ENCODE measurements at places on chromosomes 1 and 21.

DNA sequence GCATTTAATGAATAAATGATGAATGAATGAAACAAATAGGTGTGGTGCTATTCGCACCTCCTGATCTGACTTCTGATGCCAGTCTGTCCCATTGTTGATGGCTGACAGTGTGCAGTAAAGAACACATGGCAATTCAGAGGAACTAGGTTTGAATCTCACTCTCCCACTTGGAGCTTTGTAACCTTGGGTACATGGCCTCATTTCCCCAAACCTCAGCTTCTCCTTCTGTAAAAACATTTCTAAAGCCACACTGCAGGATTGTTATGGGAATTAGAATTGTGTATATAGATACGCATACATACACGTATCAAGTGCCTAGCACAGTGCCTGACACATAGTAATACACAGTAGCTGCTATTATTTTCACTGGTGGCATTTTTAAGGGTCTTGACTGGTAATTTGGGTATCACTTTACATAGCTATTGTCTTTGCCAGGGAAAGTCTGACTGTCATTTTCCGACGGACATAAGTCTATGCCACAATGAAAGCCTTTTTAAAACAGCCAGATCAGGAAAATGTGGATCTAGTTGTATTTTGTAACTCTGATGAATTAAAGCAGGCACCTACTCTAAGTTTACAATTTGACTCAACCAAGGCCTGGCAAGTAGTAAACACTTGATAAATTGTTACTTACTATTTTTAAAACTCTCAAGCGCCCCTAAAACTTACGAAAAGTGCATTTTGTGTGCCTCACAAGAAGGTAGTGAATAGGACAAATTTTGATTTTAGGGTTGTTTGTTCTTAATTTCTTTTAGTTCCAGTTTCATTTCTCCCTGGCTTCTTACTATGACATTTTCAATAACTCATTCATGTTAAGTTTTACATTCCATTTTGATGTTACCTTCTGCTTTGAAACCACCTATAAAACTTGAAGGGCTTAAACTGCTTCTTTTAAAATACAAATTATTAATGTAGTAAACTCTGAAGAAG is 164.4 kb downstream of the SDCCAG8 start:
- DNase-seq, result no peak

GRCh38 chr1:101325144-101325543 is 88.3 kb downstream of the S1PR1 start:
- DNase-seq, result no peak

DNA sequence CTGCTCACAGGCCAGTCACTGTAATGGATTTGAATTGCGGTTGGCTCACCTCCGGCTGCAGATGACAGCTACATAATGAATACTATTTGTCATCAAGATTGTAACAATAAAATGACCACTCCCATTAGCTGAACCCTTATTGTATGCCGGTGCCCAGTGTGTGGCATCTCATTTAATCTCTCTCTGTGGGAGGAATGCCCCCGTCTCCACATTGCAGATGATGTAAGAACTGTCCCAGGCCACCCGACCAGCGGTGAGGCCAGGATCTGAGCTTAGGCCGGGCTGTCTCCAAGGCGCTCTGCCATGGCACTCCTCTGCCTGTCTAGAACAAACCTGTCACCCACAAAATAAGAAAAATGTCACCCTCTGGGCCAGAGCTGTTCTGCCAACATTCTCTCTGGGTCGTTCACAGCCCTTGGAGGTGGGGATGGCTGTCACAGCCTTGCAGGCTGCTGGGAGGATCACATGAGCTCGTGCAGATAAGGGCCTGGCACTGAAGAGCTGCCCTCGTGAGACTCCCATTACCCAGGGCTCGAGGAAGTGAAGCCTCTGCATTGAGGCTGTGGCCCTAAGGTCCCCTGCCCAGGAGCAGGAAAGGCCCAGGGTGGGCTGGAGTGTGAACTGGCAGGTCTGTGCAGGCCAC is 52.7 kb downstream of the ECE1 start:
- no peak for DNase-seq

- no peak for DNase-seq
Measured at GRCh38 chr1:230515451-230516145, 89.5 kb upstream of the PGBD5 start.

- no peak for DNase-seq
Measured at GRCh38 chr1:56931686-56932085, 34.1 kb downstream of the C8B start.

- DNase-seq, result no peak
Measured at GRCh38 chr1:162663589-162664106, 31.4 kb downstream of the DDR2 start.

DNA sequence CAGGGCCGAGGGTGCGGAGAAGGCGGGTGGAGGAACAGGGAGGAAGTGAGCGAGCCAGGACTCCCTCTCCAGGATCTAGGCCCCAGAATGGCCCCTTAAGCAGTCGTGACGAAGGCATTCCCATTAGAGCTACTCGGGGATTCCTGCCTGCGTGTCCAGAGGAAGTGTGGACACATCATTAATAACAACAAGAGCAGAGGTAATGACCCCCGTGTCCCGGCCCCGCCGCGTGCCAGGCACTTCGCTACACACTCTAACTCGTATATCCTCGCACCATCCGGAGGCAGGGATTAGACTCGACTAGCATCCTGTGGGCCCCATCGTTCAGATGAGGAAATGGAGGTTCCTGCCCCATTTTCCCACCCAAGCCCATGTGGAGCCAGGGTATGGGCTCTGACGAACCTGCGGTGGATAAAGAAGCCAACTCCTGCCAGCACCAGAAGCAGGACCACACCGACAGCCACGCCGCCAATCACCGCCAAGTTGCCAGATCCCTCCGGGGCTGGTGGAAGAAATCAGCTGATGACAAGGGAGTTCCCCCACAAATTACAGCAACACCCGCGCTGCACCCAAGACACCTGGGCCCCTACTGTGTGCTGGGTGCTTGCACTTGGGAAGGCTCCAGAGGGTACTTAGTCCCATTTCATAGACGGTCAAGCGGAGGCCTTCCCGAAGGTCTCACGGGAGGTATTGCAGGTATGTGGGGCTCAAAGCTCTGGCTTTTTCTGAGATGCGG is 21.6 kb downstream of the EPHA2 start:
- no peak for DNase-seq

DNA sequence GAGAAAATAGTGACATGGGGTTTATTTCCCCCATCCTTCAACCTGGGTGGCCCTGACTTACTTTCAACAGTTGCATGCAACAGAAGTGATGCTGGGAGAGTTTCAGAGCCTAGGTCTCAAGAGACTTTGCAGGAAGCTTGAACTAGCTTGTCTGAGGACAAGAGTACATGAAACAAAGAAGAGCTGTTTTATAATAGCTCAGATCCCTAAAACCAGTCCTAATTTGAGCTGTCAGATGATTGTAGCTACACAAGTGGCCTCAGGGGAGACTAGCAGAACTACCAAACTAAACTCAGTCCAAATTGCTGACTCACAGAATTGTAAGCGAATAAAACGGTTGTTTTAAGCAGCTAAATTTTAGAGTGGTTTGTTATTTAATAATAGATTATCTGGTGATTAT is 17.1 kb downstream of the RC3H1 start:
- DNase-seq, result peak; percentile 16

GRCh38 chr1:28247612-28248272 is 11.6 kb upstream of the SESN2 start:
- DNase-seq, result no peak

DNA sequence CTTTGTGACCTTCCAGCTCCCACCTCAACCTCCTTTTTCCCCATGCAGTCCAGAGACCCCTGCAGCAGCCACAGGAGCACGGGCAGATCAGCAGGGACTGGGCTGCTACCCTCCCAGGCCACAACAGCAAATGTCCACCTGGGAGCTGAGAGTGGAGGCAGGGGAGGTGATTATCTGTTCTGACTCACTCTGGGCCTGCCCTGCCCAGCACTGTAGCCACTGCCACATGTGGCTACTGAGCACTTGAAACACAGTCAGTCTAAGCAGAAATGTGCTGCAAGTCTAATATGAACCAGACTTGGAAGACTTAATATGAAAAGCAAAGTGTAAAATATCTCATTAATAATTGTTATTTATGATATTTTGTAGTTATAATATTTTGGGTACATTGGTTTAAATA is 148.9 kb upstream of the VANGL1 start:
- no peak for DNase-seq

DNA sequence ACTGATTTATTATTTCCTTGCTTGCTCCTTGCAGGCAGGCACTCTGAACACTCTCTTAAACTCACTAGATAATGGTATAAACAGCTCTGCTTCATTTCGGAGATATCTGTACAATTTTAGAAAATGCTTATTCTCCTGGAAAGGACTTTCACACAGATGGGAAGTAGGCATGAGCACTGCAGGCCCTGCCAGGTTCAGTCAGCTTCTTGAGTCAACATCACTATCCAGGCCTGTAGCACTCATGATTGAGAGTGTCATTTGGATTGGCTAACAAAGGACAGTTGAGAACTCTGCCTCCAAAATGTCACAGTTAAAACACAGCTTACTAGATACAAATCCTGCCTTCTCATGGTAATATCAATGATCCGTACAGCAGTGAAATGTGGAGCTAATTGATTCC is 181.9 kb downstream of the CYYR1 start:
- DNase-seq, result no peak

GRCh38 chr1:80675454-80675853 is 1125.3 kb upstream of the ADGRL2 start:
- DNase-seq, result no peak

GRCh38 chr1:183023146-183023600 is at the start of gene LAMC1:
Gene LAMC1, plus strand, starts transcription at chr1:183023420. Its CDS starts 297 bp downstream, at chr1:183023717.
- DNase-seq, result peak; percentile 66

DNA sequence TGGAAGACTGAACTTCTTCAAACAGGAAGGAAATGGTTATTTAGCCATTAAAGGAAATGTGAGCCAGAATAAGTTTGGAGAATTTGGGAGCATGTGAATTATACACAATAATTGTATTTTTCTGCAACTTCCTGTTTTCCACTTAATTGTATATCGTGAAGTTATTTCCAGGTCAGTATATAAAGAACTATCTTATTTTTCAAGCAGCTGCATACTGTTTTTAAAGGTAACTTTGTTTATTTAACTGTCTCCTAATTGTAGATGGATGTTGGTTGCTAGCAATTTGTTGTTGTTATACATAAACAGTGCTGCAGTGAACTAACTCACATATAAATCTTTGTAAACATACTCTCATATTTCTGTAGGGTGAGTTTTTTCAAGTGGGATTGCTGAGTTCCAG is 180.3 kb downstream of the HLX start:
- DNase-seq, result no peak

DNA sequence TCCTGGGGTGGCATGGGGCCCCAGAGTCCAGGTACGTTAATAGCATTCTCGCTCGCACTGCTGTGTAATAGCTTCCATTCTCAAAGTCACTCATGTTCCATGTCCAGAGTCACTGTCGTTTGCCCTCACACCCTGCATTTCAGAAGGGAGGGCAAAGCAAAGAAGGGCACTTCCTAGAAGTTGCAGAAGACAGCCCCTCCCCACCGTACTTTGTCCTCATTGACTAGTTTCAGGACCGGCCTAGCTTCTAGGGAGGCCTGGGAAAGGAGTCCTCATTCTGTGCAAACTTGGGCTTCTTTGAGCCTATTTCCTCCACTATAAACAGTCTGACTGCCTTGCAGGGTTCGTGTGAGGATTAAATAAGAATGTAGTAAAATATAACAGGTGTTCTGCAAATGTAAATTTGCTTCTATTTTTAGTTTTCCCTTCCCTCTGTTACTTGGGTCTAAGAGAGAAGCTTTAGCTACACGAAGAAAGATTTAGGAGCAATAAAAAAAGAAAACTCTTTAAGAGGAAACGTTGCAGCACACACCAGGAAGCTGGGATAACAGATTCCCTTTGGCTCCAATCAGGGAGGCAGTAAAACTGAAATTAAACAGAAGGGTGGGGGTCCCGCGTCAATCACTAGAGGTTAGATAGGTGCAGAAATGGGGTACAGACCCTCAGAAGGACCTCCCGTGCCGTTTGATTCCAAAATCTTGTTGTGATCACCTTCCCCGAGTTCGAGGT is 40.1 kb downstream of the ACTL8 start:
- DNase-seq, result no peak

DNA sequence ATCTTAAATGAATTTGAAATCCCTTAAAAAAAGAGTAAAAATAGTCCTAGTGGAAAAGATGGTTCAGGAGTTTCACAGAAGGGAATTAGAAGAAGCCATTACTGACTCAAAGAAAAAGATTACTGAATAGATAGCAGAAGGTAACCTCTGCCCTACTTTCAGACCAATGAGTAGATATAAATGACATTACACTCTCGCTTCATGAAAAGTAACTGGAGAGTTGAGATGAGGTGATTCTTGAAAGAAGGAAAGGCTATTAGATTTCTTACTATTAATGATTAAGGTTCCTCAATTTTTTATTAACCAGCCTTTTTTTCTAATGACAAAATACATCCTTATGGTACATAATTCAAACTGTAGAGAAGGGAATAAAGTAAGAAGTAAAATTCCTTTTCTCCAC is 28.3 kb downstream of the CCN1 start:
- no peak for DNase-seq

DNA sequence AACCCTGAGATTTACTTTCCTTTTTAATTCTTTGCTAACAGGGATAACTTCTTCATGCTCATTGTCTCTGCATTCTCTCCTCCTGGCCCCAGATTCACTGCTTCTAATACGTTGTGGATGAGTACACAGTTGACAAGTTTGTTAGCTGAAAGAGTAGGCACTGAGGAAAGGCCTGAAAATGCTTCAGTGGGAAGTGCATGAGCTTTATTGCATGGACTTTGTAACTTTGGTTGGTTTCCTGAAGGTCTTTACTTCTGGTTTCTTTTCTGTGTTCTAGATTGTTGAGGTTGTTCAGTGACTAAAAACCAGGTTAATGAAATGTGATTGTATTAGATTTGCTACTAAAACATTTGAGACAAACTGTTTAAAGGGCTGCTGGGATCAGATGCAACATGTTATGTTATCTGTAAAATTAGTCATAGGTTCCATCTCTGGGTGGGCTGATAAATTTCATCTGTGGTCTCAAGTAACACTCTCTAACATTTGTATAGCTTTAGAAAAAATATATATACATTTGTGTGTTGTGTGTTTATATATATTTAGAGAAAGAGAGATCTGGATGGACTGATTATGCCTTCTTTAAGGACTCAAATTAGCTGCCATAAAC is 19.1 kb downstream of the LRIG2 start:
- no peak for DNase-seq

GRCh38 chr1:71745326-71745725 is 537.0 kb downstream of the NEGR1 start:
- no peak for DNase-seq

GRCh38 chr1:171610385-171610784 is 11.7 kb upstream of the MYOCOS start:
- no peak for DNase-seq

GRCh38 chr1:212042436-212042835 is 6.9 kb downstream of the DTL start:
- no peak for DNase-seq

DNA sequence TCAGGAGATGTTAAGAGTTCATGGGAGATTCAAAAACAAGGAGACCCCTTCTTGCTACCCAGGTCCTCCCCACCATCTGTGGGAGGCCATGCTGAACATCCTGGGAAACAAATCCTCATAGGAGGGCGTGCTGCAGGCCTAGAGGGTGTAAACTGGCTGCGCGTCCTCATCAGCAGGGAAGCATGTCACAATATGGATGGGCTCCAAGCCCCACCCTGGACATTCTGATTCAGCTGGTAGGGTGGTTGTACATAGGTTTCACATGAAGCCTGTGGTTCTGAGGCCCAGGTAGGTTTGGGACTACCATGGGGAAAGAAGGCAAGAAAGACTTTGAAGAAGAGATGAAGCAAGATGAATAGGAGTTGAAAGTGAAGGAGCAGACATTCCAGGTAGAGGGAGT is 44.6 kb upstream of the IFNLR1 start:
- no peak for DNase-seq

- no peak for DNase-seq
Measured at GRCh38 chr1:8284127-8284526, 33.8 kb upstream of the SLC45A1 start.

GRCh38 chr1:36531833-36532232 is 49.1 kb upstream of the CSF3R start:
- DNase-seq, result no peak
